ENCODE measurements at places on chromosomes 1 and 21.

DNA sequence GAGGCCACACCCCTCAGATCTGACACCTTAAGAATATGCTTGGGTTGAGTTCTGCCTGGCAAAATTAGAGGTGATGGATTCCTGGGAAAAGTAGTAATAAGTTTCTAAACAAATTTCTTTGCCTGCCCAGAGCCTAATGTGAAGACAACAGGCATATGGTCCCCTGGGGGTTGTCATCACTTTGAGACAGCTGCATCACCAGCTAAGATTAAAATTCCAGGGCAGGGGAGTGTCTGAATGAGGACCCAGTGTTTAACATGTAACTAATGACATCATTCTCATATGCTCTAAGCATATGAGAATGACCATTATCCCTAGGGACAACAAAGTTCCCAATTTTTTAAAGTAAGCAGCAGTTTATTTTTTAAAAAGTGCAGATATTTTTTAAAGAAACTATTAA is 432.2 kb downstream of the PCP4 start:
- DNase-seq: no peak

- DNase-seq: peak; percentile 36
Observed at GRCh38 chr1:204520834-204521709, 4.9 kb downstream of the MDM4 start.

GRCh38 chr1:198788561-198789064 is 149.8 kb downstream of the PTPRC start:
- peak; percentile 68 for DNase-seq

DNA sequence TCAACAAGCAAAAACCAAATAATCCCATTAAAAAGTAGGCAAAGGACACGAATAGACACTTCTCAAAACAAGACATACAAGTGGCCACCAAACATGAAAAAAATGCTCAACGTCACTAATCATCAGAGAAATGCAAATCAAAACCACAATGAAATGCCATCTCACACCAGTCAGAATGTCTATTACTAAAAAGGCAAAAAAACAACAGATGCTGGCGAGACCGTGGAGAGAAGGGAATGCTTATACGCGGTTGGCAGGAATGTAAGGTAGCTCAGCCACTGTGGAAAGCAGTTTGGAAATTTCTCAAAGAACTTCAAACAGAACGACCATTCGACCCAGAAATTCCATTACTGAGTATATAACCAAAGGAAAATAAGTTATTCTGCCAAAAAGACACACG is 145.1 kb upstream of the EDN2 start:
- DNase-seq: peak; percentile 78

DNA sequence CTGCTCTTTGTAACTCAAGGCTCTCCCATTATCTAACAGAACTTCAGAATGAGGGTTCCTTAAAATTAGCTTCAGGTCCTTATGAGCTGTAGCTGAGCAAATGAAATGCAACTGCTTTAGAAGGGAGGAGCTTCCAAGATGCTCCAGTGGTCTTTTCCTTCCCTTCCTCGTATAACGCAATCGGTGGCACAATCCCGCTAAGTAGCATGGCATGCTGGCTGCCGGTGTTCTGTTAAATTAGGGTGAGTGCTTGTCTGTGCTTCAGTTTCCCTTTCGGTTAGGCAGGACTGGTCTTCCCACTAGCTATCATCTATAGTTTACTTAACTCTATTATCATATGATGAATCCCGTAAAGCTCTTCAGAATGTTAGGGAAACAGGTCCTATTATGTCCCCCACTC is 917 bp downstream of the KIAA0040 start:
- DNase-seq: peak; percentile 6

DNA sequence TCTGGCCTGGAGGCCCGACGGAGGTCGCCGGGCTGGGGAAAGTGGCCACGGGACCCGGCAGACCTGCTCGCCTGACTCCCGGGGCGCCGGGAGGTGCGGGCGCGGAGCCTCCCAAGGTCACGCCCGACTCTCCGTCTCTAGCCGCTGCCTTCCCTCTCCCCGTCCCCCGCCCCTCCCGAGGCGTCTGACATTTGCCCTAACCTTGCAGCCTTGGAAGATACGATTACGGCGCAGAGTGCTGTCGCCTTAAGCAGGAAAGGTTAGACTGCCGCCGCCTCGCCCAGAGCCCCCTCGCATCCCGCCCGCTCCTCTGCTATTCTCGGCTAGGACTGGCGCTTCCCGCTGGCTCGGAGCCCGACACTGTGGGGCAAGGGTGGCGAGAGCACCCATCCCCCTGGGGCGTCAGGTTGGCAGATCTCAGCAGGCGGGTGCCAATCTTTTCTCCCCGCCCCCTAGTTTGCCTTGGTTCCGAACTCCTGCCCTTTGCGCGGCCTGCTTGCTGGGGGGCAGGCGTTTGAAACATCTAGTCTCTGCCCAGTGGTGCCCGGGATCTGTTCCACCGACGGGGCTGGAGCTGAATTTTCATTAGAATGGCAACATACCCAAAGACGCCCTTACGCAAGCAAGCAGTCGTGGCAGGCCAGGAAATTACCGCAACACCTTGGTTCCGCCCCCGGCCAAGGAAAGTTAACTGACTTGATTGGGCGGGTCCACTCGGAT is 835 bp downstream of the PGM1 start:
- peak; percentile 63 for DNase-seq

DNA sequence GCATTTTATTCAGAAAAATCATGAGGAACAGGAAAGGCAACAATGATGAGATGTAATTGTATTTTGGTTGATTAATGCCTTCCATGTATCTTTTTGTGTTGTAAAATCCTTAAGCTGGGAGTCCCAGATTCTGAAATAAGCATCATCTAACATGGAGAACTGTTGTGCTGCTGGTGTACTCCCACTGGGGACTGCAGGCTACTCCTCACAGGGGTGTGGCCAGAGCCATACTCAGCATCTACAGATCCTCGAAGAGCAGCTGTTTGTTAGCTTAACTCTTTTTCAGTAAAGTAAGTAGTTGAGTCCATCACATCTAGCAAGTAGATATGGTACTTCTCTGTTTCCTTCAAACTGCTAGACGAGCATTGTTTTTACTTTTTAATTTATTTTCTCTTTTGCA is 358.0 kb downstream of the BRINP3 start:
- DNase-seq: no peak

- DNase-seq: peak; percentile 42
Observed at GRCh38 chr21:30434033-30434631, 4.1 kb downstream of the KRTAP13-4 start.

DNA sequence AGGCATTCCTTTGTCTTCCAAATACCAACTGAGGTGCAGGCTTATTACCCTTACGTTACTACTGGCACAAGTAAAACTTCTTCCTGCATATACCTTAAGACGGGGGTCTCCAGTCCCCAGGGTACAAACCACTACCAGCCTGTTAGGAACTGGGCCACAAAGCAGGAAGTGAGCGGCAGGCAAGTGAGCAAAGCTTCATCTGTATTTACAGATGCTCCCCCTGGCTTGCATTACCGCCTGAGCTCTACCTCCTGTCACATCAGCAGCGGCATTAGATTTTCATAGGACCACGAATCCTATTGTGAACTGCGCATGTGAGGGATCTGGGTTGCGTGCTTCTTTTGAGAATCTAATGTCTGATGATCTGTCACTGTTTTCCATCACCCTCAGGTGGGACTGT is 113.1 kb downstream of the SLC45A1 start:
- DNase-seq: no peak

- no peak for DNase-seq
Observed at GRCh38 chr1:185376288-185376687, 59.2 kb upstream of the IVNS1ABP start.

GRCh38 chr1:59071876-59072582 is 224.9 kb upstream of the FGGY start:
- DNase-seq: no peak

GRCh38 chr1:56638248-56638647 is 6.9 kb upstream of the PRKAA2 start:
- DNase-seq: no peak

Measured in fibroblast of pulmonary artery (primary cell).